Brain microvascular endothelial cell (primary cell): ENCODE measurements at places on chromosomes 13 and 19.

GRCh38 chr19:13885826-13886365, 9.0 kb downstream of the NANOS3 start:
- DNase-seq: no peak

- DNase-seq: no peak
These were observed 33.1 kb upstream of the MTIF3 start for GRCh38 chr13:27483421-27483820.

DNA sequence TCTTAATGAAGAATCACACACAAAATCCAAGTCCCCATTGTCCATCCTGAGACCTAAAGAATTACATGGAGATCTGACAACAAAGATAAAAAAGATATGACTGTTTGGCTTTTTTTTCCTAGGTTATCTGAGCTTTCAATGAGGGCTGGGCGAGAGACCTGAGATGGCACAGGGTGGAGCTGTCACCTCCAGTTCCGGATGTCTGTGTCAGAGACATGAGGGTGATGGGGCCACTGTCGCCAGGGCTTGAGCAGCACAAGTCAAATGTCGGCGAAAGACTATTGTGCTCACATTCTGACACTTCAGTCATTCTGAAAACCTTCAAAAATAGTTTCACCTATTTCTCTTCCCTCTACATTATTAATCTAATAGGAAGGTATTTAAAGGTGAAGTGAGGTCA, 65.7 kb downstream of the SLC7A1 start:
- DNase-seq: no peak

- no peak for DNase-seq
These were observed 70.3 kb downstream of the MAP4K1 start for GRCh38 chr19:38547421-38547820.

GRCh38 chr13:40762849-40763248, 8.1 kb downstream of the MRPS31 start:
- DNase-seq: no peak

- DNase-seq: no peak
These were observed 687.8 kb downstream of the EFNB2 start for GRCh38 chr13:105847527-105848291.

DNA sequence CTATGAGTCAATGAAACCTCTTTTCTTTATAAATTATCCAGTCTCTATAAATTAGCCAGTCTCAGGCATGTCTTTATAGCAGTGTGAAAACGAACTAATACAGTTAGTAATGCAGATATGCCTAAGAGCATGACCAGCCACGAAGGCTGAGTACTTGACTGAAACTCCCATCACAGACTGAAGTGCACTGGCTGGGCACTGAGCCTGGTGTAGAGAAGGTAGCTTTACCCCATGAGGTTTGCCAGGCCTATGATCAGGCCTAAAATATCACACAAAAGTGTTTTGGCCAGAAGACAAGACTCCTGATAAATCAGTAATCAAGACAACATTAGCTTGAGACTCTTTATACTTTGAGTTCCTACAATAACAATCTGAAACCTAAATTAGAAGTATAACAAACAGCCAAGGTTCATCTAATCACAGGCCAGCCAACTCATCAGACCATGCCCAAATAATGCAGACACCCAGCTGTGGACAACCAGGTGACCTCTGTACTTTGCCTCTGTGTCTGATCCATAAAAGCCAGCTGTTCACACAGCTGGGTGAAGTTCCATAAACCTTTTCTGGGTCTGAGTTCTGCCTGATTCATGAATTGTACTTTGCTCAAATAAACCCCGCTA, 771.8 kb upstream of the SLITRK1 start:
- DNase-seq: no peak

DNA sequence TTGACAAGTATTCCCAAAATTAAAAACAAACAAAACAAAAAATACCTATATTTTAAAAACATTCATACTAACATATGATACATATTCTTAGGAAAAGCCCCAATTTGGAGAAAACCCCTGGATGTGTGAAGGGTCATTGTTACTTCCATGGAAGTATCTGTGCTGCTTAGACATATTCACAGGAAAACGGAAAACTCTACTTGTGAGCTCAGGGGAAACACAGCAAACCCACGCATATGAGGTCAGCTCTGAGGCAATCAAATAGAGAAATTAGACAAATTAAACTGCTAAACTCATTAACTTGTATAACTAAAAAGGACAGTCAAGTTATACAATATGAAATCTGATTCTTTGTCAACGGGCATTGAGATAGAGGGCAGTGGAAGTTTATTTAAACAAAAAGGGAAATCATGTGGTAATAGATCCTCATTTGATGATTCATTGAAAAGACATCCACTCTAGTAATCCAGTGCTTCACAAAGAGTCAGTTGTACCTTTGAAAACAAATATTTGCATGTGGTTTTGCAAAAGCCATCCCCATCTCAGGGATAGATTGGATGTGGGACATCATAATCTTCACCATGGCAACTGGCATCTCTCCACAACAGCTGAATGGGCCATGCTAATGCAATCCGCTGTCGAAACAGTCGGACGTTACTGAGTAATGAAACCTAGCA, 423.4 kb downstream of the ITGBL1 start:
- DNase-seq: peak; percentile 92

GRCh38 chr13:80821466-80821865, 480.5 kb upstream of the SPRY2 start:
- DNase-seq: no peak

DNA sequence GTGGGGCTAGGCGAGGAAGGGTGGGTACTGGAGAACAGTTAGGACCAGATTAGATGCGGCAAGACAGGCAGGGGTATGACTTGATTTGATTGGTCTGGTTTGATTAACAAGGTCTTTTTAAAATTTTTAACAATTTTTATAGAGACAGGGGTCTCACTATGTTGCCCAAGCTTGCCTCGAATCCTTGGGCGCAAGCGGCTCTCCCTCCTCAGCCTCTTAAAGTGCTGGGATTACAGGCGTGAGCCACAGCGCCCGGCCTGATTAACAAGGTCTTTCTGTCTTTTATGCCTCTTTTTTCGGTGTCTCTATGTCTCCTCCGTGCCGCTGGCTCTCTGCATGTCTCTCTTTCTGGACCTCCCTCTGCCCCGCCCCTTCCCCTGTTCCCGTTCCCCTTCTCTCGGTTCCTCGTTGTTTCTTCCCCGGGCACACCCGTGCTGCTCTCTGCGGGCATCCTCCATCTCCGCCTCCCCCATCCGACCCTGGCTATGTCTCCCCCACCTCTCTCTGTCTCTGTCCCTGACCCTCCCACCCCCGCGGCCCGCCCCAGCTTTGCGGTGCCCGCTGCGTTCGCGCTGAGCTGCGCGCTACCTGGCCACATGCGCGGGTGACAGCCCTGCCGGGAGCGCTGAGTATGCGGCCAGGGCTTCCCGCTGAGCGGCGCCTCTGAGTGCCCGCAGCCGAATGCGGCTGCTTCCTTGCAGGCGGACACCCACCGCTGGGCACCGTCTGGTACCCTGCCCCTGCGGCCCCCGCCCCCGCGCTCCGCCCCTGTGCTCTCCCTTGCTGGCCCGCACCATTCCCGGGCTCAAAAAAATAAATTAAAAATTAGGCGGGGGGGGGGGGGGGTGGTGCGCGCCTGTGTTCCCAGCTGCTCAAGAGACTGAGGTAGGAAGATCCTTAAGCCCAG, 8.1 kb upstream of the SDHAF1 start:
- DNase-seq: no peak

GRCh38 chr13:26473571-26474230, 83.8 kb upstream of the WASF3 start:
- DNase-seq: no peak

GRCh38 chr13:22073718-22074117, 402.8 kb downstream of the FGF9 start:
- DNase-seq: no peak

DNA sequence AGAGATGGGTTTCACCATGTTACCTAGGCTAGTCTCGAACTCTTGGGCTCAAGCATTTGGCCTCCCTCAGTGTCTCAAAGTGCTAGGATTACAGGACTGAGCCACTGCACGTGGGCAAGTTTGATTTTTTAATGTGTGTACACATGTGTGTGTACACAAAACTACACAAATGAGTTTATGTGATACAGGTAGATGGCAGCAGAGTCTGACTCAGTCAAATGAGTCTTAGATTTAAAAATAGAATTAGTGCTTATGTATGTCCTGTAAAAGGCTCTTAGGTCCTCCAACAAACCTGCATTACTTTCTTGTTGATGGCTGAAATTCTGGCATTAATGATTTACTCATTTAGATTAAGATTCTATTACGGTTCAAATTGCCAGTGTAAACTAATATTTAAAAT, 293.7 kb downstream of the PCDH17 start:
- no peak for DNase-seq
